ENCODE measurements at places on chromosomes 6 and 20. TPM values are rescaled to one million over a fixed set of nuclear protein-coding genes. Genes with fewer than 3 reads are reported as not detected.

DNA sequence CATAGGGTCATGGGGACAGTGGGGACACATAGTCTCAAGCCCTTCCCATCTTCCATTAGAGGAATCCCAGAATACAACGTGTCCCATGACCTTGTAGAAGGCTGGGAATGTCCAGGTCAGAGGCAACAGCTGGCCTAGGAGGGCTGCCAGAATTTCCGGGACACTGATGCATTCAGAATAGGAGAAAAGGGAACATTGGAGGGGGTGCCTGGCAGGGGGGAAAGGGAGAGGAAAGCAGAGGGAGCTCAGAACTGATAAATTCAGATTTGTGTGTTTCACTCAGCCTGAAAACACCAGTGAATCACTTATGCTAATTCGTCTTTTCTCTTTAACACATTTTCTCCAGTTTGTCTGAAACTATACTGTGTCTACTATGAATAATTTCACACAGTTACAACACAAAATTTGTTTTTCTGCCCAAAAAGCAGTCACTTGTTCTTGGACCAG, 35.5 kb upstream of the BMP2 start:
- no peaks in the 10 kb centered on the region for H3K27me3 ChIP-seq
- H3K4me3 ChIP-seq: no peak overlapping the region
- no peaks in the 10 kb centered on the region for H3K36me3 ChIP-seq
- peak; percentile 82 for DNase-seq
- peak overlapping the region; percentile 77 for H3K27ac ChIP-seq
- H3K4me1 ChIP-seq: peaks cover 19% of the 10 kb centered on the region

GRCh38 chr6:119568580-119568979, 219.0 kb upstream of the MAN1A1 start:
- no peak overlapping the region for H3K4me3 ChIP-seq
- no peaks in the 10 kb centered on the region for H3K4me1 ChIP-seq
- H3K27ac ChIP-seq: no peak overlapping the region
- no peaks in the 10 kb centered on the region for H3K27me3 ChIP-seq
- no peak for DNase-seq
- no peaks in the 10 kb centered on the region for H3K36me3 ChIP-seq

- H3K36me3 ChIP-seq: no peaks in the 10 kb centered on the region
- peaks cover 27% of the 10 kb centered on the region for H3K27me3 ChIP-seq
- no peak overlapping the region for H3K27ac ChIP-seq
- no peaks in the 10 kb centered on the region for H3K4me1 ChIP-seq
- H3K4me3 ChIP-seq: no peak overlapping the region
These were observed 28.6 kb upstream of the SLC52A3 start for GRCh38 chr20:796921-797320.

GRCh38 chr6:81777586-81778268, 25.2 kb upstream of the TENT5A start:
- H3K27ac ChIP-seq: no peak overlapping the region
- H3K4me3 ChIP-seq: no peak overlapping the region
- DNase-seq: no peak
- no peaks in the 10 kb centered on the region for H3K4me1 ChIP-seq
- no peaks in the 10 kb centered on the region for H3K27me3 ChIP-seq

DNA sequence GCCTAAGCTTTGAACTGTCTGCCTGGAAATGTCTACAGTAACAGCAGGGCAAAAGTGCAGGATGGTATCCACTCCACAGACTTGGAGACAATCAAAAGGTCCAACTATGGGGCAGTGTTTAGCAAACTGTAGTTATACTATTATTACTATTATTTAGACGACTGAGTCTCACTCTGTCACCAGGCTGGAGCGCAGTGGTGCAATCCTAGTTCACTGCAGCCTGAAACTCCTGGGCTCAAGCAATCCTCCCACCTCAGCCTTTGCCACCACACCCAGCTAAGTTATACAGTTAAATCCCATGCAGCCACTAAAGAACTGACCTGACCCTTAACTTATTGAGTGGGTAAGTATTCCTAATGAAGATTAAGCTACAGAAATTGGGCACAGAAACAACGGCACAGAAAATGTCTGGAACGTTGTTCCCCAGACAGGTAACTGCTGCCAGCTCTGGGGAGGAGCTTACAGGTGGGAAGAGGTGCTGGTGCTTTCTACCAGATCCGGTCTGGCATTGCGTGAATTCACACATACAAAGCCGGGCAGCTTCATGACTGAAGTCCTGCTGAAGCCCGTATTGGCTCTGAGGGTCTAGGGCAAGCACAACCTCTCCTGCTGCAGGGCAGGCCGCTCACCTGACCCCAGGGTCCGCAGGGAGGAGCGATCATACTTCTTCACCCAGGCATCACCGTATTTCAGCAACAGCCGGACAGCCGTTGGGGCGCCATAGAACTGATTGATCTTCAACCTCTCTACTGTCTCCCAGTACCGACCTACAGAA, 27.0 kb upstream of the APMAP start:
- H3K4me3 ChIP-seq: no peak overlapping the region
- H3K27ac ChIP-seq: no peak overlapping the region
- no peaks in the 10 kb centered on the region for H3K27me3 ChIP-seq
- no peak for DNase-seq

DNA sequence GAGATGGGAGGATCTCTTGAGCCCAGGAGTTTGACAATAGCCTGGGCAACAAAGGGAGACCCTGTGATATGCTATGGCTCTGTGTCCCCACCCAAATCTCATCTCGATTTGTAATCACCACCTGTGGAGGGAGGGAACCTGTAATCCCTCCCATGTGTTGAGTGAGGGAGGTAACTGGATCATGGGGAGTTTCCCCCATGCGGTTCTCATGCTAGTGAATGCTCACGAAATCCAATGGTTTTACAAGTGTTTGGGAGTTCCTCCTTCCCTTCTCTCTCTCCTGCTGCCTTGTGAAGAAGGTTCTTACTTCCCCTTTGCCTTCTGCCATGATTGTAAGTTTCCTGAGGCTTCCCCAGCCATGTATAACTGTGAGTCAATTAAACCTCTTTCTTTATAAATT, 3.4 kb downstream of the NUDT3 start:
- H3K36me3 ChIP-seq: no peaks in the 10 kb centered on the region
- H3K4me1 ChIP-seq: peaks cover 94% of the 10 kb centered on the region
- H3K27me3 ChIP-seq: no peaks in the 10 kb centered on the region
- peak overlapping the region; percentile 33 for H3K27ac ChIP-seq
- H3K4me3 ChIP-seq: no peak overlapping the region

GRCh38 chr20:50487397-50487796, 22.8 kb upstream of the PTPN1 start:
- H3K27ac ChIP-seq: no peak overlapping the region
- no peaks in the 10 kb centered on the region for H3K36me3 ChIP-seq
- no peak overlapping the region for H3K4me3 ChIP-seq
- DNase-seq: no peak

The HLA-DMB gene
- total RNA-seq: 9.1 TPM

The ELOVL4 gene
- total RNA-seq: 0.19 TPM

The CNKSR3 gene
- 20.3 TPM for total RNA-seq

The TFAP2A gene
- 0.66 TPM for total RNA-seq

The CDH26 gene
- total RNA-seq: 1.3 TPM

The HLA-DOA gene
- 1.8 TPM for total RNA-seq

The TMEM244 gene
- total RNA-seq: not detected

Data from left ventricle myocardium inferior (tissue), 1 donor.